ENCODE measurements at places on chromosomes 1 and 21.

- DNase-seq = no peak
Measured at GRCh38 chr1:35717911-35718476, 690 bp downstream of the C1orf216 start.

DNA sequence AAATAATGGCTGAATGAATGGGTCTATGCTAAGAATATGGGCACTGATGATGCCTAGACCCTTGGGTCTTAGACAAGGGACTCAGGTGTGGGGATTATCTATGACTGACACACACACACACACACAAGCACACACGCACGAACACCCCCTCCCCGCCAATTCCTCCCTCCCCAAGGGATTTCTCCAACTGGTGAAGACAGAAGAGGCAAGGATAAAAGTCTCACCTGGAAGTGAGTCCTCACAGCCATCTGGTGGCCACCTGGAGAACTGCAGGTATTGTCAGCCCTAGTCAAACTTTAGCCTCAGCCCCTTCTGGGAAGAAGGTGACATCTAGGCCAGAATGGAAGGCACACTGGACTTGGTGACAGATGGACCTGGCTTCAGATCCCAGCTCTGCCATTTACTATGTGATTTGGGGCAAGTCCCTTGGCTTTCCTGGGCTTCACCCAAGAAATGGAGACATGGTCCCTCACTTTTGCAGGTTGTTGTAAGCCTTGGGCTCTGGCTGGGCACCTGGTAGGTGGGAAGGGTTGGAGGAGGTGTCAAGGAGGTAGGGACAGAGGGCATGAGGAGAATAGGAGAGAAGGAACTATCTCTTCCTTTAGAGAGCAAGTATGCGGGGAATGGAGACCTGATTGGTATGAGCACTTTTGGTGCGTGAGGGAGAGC lies 4.0 kb upstream of the GPR3 start:
- DNase-seq = peak; percentile 84

DNA sequence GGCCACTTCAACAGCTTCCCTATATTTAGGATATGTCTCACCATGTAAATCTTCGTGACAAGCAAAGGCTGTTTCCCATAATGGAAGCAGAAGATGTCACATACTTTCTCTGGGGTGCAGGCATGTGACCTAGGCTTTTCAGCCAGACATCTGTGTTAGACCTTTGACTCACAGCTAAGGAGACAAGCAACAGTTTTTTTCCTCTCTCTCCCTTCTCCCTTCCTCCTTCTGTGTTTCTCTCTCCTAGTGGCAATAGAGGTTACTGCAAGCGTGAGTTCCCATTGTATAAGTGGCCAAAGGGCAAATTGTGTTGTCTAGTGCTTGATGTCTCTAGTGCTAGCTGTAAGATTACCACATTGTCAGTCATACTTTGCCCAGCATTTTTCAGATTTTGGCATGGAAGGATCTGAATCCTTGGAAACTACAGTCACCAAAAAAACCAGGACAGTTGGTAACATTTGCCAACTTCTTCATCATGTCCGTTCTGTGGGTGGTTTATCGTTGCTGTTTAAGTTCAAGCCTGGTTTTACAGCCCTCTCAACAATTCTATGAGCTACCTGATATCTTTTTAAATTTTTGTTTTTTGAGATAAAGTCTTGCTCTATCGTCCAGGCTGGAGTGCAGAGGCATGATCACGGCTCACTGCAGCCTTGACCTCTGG lies 44.4 kb upstream of the RABGAP1L start:
- no peak for DNase-seq

- DNase-seq = no peak
Measured at GRCh38 chr1:222223010-222223409, 324.9 kb downstream of the HHIPL2 start.

DNA sequence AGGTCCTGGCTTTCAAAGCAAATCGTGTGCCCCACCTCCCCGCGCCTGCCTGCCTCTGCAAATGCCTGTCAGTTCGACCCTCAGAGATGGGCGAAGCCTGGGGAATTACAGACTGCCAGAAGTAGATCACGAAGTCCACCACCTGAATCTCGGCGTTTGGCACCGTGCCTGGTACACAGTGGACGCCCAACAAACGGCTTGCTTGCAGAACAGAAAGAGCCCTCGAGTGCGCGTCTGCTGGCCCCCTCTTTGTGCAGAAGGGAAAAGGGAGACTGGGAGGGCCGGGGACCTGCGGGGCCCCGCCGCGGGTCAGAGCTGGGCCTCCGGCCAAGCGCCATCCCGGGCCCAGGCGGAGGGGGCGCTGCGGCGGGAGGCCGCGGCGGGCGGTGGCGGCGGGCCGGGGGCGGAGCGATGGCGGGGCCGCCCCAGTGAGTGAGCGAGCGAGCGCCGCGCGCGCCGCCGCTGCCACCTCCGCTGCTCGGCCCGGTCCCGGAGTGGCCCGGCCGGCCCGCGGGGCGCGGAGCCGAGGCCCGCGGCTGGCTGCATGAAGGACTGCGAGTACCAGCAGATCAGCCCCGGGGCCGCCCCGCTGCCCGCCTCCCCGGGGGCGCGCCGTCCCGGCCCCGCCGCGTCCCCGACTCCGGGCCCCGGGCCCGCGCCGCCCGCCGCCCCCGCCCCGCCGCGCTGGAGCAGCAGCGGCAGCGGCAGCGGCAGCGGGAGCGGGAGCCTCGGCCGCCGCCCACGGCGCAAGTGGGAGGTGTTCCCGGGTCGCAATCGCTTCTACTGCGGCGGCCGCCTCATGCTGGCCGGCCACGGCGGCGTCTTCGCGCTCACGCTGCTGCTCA lies at the start of gene ZDHHC18:
Gene ZDHHC18 (plus strand): TSS at position 428 of the 845 bp plus-strand sequence. CDS start 117 bp downstream, at position 545.
- DNase-seq = peak; percentile 50

DNA sequence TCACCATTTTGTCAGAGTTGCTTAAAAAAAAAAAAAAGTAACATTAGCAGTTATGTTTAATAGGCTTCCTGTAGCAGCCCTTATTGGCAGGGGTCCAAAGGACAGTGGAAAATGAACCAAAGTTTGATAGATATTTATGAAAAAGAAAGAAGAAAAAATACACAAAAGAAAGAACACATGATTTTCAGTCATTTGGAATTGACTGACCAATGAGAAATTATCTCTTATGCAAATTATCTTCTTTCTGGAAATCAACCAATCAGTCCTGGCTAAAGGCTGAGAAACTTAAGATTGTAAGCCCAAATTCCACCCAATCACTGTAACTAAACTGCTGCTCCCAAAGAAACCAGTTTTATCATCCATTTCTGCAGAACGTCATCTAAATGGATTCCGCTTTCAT lies 282.4 kb downstream of the TM2D1 start:
- DNase-seq = no peak

GRCh38 chr1:38153778-38154470 lies 107.3 kb upstream of the POU3F1 start:
- DNase-seq = no peak

DNA sequence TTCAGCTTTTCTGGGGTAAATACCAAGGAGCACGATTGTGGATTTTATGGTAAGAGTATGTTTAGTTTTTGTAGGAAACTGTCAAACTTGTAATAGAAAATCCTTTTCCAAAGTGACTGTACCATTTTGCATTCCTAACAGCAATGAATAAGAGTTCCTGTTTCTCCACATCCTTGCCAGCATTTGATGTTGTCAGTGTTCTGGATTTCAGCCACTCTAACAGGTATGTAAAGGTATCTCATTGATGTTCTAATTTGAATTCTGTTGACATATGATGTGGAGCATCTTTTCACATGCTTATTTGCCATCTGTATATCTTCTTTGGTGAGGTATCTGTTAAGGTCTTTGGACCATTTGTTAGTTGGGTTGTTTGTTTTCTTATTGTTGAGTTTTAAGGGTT lies 50.3 kb upstream of the RGS2 start:
- DNase-seq = no peak

- peak; percentile 58 for DNase-seq
Measured at GRCh38 chr1:31663622-31664452, 19.2 kb upstream of the PEF1 start.

DNA sequence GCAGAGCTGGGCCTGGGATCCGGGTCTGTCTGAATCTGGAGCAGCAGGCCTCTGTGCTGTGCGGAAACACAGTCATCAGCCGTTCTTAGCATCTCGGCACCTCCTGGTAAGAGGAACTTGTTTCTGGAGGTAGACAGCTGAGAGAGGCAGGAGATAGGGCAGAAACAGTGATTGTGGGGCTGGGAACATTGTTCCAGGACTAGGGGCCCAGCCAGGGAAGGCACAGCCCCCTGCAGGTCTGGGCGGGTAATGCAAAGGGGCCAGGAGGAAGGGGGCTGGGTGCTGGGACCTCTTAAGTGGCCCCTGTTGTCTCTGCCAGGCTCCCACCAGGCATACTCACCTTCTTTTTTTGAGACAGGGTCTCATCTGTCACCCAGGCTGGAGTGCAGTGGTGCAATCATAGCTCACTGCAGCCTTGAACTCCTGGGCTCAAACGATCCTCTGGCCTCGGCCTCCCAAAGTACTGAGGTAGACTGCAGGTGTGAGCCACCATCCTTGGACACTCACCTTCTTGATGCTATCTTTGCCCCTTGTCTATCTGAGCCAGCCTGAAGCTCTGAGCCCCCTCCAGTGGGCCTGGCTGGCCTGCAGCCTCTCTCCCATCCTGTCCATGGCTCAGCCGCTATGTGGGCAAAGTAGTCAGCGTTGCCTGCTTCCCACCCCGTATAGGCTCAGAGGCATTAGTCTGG lies 134.3 kb upstream of the ZBTB40 start:
- no peak for DNase-seq

DNA sequence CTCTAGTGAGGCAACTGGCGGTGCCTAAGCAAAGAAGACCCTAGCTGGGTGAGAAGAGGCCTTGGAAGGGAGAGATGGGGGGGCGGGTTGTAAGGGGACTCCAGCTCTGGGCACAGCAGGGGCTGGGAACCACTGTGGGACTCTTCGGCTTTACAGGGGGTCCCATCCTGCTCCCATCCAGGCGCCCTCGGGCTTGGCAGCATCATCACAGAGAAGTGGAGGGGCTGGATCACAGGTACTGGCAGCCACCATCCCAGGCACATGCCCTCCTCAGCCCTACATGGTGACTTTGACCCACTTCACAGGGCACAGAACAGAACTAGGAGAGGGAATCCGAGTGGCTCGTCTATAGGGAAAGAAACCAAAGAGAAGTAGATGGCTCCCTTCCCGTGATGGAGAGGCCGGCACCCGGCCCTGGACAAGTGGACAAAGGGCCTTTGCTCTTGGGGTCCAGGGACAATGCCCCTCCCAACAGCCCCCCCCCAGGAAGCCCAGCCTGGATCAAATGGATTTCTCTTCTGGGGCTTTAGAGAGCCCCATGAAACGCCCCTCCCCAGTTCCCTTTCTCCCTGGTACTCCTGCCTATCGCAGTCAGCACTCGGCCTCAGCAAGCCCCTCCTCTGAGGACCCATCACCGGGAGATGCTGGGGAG lies 54.0 kb upstream of the ECE1 start:
- DNase-seq = no peak

GRCh38 chr1:203555511-203556046 lies 61.6 kb downstream of the OPTC start:
- no peak for DNase-seq

DNA sequence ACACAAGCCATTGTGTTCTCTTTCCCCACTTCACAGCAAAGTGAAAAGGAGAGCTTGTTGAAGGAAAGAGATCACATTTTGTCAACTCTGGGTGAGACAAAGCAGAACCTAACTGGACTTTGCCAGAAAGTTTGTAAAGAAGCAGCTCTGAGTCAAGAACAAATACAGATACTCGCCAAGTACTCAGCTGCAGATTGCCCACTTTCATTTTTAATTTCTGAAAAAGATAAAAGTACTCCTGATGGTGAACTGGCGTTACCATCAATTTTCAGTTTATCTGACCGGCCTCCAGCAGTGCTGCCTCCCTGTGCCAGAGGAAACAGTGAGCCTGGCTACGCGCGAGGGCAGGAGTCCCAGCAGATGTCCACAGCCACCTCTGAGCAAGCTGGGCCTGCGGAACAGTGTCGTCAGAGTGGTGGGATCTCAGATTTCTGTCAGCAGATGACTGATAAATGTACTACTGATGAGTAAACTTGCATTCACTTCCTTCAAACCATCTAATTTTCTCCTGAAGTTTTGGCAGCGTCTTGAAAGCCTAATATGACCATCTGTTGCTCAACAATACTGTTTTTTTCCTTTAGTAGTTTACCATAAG lies 43.7 kb downstream of the BACH1 start:
- no peak for DNase-seq

GRCh38 chr1:63454269-63454668 lies 68.8 kb downstream of the ITGB3BP start:
- DNase-seq = no peak

- DNase-seq = no peak
Measured at GRCh38 chr1:32757213-32757895, 54.8 kb upstream of the SYNC start.

- no peak for DNase-seq
Measured at GRCh38 chr21:36700971-36701755, 2.2 kb downstream of the SIM2 start.

DNA sequence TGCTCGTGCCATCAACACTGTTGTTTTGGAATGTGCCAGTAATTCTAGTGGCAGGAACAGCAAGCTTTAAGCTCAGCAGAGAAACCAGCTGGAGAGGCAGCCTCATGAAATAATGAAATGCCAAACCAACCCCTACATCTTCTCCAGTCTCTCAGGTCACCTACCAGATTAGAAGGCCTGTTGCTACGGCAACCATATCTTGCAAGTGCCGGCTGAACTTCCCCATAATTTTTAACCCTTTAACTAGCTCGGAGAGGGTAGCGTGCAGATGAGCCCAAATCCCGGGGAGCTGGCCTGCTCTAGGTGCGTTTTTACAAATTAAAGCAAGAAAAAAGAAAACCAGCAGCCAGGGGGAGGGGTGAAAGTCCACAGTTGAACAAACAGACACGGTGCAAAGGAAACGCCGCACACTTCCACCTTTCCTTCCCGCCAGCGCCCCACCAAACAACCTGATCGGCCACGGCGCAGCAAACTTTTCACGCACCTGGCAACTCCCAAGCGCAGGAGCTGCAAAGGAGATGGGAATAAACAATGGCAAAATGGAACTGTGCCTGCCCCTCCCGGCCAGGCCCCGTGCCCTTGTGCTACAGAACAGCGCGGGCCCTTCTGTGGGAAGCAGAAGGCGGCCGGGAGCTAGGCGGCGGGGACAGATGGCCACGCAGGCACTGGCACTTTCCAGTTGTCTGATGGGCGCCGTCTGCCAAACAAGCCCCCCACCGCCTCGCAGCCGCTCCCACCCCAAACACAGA lies 50.1 kb downstream of the SSBP3 start:
- no peak for DNase-seq

DNA sequence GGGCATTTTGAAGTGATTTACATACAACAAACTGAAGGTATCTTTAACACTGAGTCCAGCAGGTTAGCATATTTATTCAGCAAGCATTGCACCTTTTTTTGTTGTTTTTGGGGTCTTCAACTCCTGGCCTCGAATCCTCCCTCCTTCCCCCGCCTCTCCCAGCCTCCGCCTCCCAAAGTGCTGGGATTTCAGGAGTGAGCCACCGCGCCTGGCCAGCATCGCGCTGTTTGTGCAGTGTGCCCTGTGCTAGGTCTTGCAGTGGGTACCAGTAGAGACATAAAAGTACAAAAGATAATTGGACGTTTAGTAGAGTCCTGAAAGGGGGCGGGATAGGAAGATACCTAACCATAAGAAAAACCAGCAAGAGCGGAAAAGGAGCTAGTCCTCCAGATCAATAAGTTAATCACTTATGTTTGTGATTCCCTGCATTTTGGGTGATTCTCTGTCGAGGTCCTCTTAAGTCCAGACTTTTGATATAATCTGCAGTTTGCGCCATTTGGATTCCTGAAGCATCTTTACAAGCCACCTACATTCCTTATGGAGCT lies 111.8 kb downstream of the OSBPL9 start:
- DNase-seq = no peak

- no peak for DNase-seq
Measured at GRCh38 chr1:246447501-246447900, 59.6 kb downstream of the SMYD3 start.

- DNase-seq = no peak
Measured at GRCh38 chr21:42120903-42121535, 49.9 kb downstream of the UMODL1 start.

Data from dorsolateral prefrontal cortex (tissue), 122 donors.